ENCODE measurements at places on chromosomes 11 and 22.

DNA sequence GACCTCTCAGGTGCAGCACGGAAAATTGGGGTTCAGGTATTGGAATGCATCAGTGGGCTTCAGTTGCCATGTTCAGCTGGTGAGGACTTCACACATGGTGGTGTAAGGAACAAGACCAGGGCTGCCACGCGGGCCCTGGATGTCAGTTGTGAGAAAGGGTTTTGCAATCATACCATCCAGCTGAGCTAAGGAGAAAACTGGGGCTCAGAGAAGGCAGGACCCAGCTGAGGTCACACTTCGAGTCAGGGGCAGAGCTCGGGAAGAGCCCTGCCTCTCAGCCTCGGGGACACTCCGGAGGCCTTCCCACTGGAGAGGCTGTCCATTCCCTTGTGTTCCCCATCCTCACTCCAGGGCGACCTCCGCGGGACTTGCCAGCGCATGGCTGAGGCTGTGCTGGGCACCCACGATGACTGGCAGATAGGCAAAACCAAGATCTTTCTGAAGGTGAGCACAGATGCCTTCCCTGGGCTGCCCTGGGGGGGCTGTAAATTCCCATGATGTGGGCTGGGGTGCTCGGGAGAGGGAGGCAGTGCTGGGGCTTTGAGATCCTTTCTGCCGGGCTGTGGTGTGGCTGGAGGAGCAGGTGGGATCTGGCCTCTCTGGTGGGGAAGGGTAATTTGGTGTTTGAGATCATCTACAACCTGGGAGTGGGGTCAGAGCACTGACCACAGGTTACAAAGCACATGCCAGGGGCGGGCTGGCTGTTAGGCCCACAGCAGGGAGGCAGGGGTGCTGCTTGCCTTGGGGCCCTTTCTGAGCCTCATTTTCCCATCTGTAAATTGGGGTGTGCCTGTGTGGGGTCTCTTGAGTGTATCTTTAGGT lies 47.2 kb downstream of the MYO7A start:
- DNase-seq, result no peak

DNA sequence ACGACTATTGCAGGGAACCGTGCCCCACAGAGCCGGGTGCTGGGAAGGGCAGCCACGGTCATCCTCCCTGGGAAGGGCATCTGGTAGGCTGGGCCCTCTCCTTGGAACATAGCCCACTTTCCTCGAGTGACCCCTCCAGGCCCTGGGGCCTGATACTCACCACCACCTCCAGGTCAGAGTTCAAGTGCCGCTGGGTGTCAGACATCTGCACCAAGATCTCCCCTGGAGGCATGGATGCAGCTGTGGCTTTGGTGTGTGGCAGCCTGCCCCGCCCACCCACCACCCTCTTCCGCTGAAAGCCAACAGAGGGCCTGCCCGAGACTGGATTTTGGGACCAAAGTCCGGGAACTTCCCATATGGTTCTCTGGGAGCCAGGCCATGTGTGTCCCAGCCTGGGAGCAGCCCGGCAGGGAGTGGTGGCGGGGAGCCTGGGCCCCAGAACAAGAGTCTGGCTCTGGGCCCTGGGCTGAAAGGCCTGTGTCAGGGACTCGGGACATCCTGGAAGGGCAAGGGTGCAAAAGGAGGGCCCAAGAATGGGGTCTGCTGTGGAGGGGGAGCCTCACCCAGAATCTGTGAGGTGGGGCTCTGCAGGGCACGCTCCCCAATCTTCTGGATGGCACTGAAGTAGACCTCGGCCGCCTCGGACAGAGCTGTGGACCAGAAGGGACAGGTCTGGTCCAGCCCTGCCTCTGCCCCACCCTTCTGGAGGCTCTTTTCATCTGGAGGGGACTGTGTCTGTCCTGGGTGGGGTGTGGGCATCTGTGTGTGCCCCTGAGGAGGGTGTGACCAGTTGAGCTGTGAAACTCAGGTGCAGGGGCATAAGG lies 2.6 kb downstream of the BAIAP2L2 start:
- DNase-seq, result no peak

GRCh38 chr11:15742626-15743519 lies 613.5 kb downstream of the SOX6 start:
- DNase-seq, result no peak

GRCh38 chr22:42947211-42947990 lies 67.5 kb downstream of the PACSIN2 start:
- no peak for DNase-seq

GRCh38 chr22:46437671-46438440 lies 99.6 kb downstream of the CELSR1 start:
- no peak for DNase-seq

DNA sequence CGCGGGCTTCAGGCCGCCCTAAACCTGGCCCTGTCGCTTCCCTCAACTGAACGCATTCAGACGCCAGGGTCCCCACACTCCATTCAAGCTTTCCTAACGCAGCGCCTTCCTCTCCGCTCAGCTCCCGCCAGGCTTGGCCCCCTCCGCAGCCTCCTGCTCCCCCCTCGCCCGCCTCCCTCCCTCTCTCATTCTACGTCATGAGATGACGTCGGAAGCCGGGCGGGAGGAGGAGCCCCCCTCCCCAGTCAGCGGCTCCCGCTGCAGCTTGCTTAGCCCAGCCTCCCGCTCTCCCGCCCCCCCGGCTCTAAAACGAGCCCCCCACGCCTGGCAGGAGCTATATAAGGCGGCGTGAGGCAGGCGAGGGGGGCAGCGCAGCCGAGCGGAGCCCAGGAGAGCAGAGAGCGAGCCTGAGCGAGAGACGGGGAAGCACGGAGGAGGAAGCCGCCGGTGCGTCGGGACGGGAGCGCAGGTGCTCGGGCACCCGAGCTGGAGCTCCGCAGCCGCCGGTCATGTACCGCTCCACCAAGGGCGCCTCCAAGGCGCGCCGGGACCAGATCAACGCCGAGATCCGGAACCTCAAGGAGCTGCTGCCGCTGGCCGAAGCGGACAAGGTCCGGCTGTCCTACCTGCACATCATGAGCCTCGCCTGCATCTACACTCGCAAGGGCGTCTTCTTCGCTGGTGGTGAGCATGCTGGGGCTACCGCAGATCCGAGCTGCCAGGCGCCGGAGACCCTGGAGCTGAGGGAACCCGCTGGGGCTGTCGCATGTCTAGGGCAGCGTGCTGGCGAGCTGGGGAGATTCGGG lies at the start of gene NPAS4:
TSS of gene NPAS4 (plus strand) at position 365 of the 806 bp plus-strand sequence. CDS start at position 510, 145 bp downstream.
- DNase-seq, result no peak

DNA sequence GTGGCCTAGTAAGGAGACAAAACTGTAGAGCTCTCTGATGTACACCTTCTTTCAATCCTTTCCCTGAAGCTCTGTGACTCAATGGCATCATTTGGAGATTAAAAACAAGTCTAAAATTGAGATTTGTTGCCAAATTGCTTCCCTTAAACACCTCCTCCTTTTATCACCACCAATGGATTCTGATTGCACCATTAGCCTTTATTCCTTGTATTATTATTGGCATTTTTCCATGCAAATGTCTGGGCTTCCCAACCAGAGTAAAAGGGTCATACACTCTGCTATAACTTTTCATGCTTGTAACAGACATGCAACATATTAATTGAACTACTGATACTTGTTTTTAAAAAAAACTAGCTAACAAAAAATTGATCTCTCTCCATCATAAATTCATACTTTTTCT lies 124.2 kb downstream of the CCDC34 start:
- no peak for DNase-seq

DNA sequence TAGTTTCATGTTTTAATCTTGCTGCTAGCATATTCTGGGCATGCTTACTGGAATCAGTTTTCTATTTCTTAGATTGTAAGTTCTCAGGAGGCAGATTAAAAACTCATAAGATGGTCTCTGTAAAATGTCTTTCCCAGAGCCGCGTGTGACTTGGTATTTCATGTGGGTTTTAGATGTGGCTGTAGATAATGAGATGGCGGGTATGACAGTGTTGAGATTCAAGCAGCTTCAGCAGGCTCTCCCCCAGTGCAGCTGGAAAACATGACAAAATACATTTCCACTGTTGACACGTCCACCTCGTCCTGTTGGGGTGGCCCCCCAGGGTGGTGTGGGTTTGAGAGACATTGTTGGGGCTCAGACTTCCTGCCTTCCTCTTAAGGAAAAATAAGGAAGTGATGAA lies 106.8 kb downstream of the KIRREL3 start:
- DNase-seq, result no peak

GRCh38 chr11:79174045-79175008 lies 266.5 kb downstream of the TENM4 start:
- no peak for DNase-seq

DNA sequence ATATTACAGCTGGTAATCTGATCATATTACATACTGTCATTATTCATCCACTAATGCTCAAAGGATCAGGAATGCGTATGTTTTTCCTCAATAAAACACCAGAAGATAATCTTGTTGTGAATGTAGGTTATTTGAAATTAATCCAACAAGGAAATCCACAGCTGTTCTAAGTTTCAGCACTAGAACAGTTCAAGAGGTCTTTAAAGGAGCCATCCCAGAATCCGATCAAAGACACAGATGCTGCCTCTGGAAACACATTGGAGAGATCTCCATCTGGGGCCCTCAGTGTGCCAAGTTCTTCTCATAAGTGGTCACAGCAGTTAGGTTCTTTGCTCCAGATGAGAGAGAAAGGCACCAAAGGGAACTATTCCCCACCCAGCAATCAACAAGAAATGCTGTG lies 1955.1 kb upstream of the RAG2 start:
- no peak for DNase-seq

GRCh38 chr11:113274713-113275582 lies 39.4 kb upstream of the TTC12 start:
- no peak for DNase-seq

DNA sequence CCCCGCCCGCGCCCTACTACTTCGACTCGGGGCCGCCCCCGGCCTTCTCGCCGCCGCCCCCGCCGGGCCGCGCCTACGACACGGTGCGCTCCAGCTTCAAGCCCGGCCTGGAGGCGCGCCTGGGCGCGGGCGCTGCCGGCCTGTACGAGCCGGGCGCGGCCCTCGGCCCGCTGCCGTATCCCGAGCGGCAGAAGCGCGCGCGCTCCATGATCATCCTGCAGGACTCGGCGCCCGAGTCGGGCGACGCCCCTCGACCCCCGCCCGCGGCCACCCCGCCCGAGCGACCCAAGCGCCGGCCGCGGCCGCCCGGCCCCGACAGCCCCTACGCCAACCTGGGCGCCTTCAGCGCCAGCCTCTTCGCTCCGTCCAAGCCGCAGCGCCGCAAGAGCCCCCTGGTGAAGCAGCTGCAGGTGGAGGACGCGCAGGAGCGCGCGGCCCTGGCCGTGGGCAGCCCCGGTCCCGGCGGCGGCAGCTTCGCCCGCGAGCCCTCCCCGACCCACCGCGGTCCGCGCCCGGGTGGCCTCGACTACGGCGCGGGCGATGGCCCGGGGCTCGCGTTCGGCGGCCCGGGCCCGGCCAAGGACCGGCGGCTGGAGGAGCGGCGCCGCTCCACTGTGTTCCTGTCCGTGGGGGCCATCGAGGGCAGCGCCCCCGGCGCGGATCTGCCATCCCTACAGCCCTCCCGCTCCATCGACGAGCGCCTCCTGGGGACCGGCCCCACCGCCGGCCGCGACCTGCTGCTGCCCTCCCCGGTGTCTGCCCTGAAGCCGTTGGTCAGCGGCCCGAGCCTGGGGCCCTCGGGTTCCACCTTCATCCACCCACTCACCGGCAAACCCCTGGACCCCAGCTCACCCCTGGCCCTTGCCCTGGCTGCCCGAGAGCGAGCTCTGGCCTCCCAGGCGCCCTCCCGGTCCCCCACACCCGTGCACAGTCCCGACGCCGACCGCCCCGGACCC lies 17.4 kb upstream of the ACR start:
- DNase-seq, result no peak

DNA sequence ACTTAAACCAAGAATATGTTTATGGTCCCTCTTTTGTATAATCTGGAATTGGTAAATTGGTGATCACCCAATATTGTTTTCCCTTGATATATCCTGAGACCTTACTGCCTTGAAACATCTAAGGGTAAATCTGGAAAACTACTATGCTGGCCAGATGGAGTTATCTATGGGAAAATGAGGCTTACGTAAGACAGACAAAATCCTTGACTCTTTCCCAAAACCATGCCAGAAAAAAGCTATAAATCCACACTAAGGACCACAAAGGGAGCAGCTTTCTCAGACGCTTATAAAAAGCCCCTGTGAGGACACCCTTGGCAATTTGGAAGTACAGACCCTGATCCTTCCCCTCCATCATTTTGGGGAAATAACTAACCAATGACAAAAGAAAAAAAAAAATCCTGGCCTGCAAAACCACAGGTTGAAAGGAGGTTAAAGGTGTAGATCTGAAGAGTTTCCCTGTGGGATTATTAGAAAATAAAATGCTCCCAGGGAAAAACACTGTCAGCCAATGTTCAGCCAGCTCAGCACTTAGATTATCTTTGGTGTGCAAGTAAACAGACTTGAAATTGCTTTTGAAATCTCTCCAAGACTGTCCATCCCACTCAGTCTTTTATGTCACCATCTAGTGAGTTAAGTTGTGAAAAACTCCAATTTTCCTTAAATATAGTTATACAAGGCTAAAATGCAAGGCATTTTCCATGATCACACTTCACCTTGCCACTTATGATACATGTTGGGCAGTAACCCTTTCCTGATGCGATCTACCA lies 6.6 kb upstream of the AMBRA1 start:
- no peak for DNase-seq

GRCh38 chr22:49885881-49886280 lies 32.2 kb downstream of the ZBED4 start:
- no peak for DNase-seq

- no peak for DNase-seq
Observed at GRCh38 chr11:34169686-34170085, 64.3 kb downstream of the NAT10 start.

DNA sequence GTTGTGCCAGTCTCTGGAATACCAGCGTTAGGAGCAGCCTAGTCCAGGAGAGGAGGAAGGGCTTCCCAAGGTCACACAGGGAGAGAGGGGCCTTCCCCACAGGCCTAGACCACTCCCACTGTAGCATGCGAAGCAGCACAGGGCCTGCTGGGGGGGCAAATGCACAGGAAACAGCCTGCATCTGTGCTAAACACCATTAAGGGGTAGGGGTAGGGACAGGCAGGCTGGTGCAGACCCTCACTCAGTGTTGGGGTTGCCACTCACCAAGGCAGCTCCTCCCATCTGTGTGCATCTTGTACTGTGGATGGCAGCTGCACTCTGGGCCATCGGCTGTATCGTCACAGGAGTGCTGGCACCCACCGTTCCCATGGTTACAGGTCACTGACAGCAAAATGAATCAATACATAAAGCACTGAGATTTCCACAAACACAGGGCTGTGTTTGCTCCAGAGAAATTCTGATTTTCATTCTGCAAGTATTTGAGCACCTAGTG lies 24.9 kb downstream of the SCUBE2 start:
- DNase-seq, result no peak

DNA sequence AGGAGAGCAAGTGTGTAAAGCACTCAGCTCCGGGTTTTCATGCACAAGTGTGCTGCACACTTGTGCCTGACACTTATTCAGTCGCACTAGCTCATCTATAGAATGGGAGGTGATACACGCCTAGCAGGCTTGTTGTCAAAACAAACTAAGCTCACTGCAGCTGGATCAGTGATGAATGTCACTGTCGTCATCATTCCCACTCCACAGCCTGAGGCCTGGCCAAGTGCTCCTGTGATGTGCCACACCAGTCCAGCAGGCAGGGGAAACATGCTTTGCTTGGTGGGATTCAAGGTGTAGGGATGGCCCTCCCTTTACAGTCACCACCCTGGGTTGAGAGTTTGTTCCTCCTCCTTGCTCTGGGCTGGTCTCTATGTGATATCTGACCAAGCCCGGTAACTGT lies 6.8 kb downstream of the MPST start:
- DNase-seq, result no peak
